ENCODE measurements at places on chromosomes 4 and X.

- DNase-seq: no peak
Observed at GRCh38 chr4:38178392-38178995, 218.3 kb downstream of the PTTG2 start.

DNA sequence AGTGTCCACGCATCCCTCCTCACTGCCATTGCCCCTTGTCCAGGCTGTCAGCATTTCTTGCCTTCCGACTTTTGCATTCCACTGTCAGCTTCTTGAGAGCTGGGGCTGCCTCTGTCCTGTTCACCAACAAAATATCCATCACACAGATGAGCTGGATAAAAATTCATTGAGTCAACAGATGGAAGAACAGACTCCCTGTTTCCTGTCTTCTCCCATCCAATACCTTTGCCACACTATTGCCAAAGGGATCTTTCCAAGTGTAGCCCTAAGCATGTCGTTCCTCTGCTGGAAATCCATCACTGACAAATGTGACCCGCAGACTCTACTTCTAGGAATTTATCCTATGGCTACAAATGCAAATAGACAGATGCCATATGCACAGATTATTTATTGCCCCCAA, 78.0 kb upstream of the PJA1 start:
- no peak for DNase-seq

DNA sequence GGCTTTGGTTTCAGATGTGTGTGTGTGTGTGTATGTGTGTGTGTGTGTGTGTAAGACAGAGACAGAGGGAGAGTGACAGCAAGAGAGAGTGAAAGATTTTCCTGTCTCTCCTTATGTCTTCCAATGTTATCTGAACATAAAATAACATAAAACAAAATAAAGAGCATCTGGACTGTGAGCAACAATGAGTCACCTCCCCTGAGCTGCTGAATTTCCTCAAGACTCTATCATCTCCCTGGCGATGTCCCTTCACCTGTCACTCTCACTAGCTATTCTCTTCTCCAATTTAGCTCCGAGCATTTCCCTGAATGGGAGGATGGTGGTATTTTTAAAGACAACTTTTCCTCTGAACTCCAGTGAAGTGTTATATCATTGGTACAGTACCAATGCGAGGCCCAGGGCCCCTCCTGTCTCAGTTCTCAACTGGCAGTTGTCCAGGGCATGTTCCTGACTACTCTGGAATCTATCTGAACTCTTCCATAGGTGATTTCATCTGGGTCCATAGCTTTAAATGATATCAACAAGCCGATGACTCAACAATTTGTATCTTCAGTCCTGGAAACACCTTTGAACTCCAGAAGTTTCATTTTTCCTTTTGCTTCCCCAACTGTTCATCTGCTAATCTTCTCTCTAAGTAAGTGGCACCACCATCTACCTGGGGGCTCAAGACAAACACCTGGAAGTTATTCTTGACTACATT, 195.0 kb upstream of the CLNK start:
- DNase-seq: no peak

DNA sequence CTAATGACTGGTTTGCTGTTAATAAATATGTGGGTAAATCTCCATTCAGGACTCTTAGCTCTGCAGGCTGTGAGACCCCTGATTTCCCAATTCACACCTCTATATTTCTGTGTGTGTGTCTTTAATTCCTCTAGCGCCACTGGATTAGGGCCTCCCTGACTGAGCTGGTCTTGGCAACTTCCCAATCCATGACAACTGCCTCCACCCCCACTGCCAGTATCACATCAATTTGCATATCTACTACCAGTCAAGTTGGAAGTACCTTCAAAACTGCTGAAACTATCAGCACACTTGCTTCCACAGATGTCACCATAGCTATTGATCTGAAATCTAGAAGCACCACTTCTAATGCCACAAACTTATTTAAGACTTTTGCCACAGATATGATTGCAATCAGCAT, 27.6 kb downstream of the OPRPN start:
- no peak for DNase-seq

- no peak for DNase-seq
Observed at GRCh38 chr4:125398263-125399002, 83.7 kb downstream of the FAT4 start.

DNA sequence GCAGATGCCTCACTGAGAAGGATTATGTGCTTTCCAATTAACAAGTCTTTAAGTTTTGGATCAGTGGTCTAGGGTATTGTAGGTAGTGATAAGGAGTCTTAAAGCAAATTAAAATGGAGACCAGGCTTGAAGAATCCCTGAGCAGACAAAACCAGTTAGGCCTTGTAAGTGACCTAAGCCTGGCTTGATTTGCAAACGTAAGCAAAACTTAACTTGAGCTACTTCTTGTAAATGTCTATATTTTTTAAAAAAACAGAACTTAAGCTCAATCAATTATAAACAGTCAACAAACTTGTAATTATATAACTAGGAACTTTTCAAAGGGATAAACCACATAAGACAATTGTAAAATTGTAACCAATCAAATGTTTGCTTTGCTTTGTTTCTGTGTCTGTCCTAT, 72.7 kb upstream of the NALF2 start:
- no peak for DNase-seq

GRCh38 chr4:26484032-26484515, 6.2 kb downstream of the CCKAR start:
- no peak for DNase-seq

GRCh38 chr4:55437356-55437796, 41.6 kb downstream of the TMEM165 start:
- DNase-seq: no peak

- DNase-seq: no peak
Observed at GRCh38 chr4:149910177-149910576, 94.5 kb upstream of the IQCM start.

DNA sequence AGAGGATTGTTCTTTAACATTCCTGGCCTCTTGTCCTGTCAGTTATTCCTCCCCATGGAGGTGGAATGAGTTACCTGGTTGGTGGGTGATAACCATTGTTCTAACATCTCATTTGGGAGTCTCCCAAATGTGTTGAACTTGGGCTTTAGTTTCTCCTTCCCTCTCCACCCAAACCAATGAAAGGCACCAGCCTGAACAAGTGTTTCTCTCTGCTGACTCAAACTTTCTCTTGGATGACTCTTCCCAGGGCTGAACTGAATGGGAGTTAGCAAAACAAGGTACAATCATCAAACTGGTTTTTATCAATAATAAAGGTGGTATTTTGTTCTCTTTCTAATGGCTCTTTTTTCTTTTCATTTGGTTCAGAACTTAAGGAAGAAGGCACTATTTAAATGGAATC, 2.7 kb downstream of the DYNLT3 start:
- DNase-seq: no peak

- no peak for DNase-seq
Observed at GRCh38 chrX:30957753-30958152, 68.7 kb upstream of the TAB3 start.

DNA sequence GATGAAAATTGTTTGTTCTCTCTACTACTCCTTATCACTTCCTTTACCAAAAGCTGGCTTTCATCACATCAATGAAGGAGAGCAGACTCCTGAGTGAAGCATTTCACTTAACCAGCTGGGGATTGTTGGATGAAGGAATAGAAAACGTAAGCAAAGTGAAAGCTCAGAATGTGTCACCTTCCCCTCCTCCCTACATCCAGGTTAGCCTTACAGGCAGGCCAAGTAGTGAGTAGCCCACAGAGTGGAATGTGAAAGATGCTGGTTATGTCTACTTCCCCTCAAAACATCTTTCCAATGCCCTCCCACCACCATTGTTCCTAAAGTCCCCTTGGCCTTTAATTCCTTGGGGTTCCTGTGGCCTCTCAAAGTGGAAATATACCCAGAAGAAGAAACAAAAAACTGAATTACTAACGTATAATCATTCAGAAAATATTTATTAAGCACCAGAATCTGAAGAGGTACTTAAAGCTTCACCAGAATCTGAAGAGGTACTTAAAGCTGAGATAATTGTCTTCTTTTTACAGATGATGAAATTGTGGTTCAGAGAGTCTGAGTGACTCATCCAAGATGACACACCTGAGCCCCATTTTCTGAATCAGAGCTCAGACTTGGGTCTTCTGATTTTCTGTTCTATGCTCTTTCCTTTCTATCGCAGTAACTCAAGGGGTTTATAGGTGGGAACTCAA, 6.5 kb downstream of the P2RY4 start:
- DNase-seq: no peak

- peak; percentile 24 for DNase-seq
Observed at GRCh38 chrX:80807992-80808735, 1.5 kb downstream of the BRWD3 start.

- no peak for DNase-seq
Observed at GRCh38 chr4:113327494-113327893, 278.0 kb downstream of the ANK2 start.

GRCh38 chr4:92520563-92520962, 216.8 kb downstream of the GRID2 start:
- DNase-seq: no peak

GRCh38 chr4:96471956-96472867, 632.3 kb downstream of the PDHA2 start:
- DNase-seq: no peak

GRCh38 chrX:79630033-79631009, 263.2 kb upstream of the ITM2A start:
- no peak for DNase-seq

DNA sequence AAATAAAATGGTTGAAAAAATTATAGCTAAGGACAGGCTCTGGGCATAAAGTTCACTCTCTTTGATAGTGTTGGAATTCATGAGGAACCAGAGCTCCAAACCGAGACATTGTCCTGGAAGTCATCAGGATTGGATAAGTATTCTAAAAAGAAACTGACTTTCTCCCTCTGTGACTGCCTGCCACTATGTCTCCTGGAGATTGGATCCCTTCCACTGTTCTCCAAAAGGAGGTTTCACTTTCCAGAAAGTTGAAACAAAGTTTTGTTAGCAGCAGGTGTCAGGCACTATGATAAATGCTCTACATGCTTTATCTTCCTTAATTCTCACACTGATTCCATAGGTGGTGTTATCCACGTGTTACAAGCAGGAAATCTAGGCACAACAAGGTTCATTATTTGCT, 16.8 kb downstream of the BANK1 start:
- no peak for DNase-seq

GRCh38 chr4:112371361-112371760, 74.2 kb downstream of the ALPK1 start:
- no peak for DNase-seq

- DNase-seq: no peak
Observed at GRCh38 chr4:99968330-99968729, 18.3 kb upstream of the H2AZ1 start.

GRCh38 chr4:78033861-78034260, 23.3 kb upstream of the FRAS1 start:
- no peak for DNase-seq

GRCh38 chr4:88759895-88760290, 62.3 kb upstream of the NAP1L5 start:
- no peak for DNase-seq
